ENCODE measurements at places on chromosomes 7 and 10.

- DNase-seq = no peak
Observed at GRCh38 chr7:6227294-6227846, 45.1 kb downstream of the CYTH3 start.

DNA sequence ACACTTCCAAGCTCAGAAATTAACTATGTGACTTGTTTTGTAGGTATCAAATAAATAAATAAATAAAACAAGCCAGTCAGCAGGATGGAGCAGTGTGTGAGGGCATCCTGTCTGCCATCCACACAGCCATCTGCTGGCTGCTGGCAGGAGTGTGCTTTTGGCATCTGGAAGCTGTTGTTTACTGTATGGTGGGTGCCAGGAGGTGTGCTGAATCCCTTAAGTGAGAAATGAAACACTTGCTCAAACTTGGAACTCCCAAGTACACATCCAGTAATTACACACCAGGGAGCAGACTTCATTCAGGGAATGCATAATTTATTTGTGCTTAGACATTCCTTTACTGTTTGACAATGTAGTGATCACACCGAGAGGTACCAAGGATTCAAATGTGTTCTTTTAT lies 16.9 kb upstream of the TAX1BP1 start:
- no peak for DNase-seq

DNA sequence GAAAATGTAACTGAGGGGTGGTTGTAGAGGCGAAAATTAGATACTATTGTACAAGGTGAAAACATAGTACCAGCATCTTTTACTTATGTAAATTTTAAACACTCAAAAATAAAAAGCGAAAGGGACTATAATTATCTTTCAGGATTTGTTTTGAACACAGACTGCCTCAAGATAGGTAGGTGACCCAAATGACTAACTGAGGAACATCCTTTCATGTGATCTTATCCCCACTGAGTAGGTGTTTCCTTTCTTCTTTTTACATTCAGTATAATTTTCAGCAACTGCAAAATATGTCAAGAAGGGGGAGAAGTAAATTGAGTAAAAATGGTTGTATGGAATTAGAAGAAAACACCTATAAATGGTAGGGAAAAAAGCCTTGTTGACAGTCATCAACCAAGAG lies 236.7 kb downstream of the PHF14 start:
- no peak for DNase-seq

- DNase-seq = no peak
Observed at GRCh38 chr7:92496876-92497275, 19.1 kb upstream of the ERVW-1 start.

DNA sequence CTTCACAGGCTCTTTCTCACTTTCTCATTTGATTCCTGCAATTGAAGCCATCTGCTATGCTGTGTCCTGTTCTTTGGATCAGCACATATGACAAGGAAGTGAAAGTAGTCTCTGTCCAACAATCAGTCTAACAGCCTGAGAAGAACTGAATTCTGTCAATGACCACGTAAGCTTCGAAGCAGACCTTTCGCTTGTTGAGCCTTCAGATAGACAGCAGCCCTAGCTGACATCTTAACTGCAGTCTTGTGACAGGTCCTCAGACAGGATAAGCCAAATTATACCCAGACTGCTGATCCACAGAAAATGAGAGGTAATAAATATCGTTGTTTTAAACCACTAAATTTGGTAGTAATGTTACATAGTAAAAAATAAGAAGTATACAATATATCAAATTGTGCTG lies 691.0 kb upstream of the LRRTM3 start:
- peak; percentile 61 for DNase-seq

- DNase-seq = no peak
Observed at GRCh38 chr10:77586719-77587415, 50.7 kb downstream of the KCNMA1 start.

GRCh38 chr10:109374215-109374614 lies 549.1 kb downstream of the XPNPEP1 start:
- no peak for DNase-seq

GRCh38 chr7:35253460-35253709 lies 515 bp downstream of the TBX20 start:
- no peak for DNase-seq

GRCh38 chr10:132596742-132597279 lies 59.2 kb downstream of the INPP5A start:
- DNase-seq = no peak

DNA sequence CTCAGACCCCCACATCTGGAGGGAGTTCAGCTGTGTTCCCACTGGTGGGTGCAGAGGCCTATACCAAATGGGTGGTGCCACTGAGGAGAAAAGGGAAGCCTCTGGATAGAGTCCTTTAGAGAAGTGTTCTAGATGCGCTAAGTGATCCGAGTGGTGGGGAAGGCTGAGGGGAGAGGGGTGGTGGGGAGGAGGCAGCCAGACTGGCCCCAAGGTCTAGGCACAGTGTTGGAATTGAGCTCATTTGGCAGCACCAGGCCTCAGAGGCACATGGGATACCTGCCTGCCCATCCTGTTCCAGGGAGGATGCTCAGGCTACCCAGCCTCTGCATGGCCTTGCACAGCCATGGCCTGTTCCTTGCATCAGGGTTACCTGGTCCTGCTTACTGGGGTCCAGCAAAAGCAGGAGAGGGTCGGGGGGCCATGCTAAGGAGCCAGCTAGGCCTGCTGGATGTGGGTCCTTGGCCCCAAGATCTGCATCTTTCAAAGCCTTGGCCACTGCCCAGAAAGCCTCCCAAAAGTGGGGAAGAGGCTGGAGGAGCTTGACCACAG lies 99.6 kb downstream of the NEURL1 start:
- DNase-seq = no peak

- no peak for DNase-seq
Observed at GRCh38 chr7:17844514-17845196, 95.6 kb downstream of the SNX13 start.

DNA sequence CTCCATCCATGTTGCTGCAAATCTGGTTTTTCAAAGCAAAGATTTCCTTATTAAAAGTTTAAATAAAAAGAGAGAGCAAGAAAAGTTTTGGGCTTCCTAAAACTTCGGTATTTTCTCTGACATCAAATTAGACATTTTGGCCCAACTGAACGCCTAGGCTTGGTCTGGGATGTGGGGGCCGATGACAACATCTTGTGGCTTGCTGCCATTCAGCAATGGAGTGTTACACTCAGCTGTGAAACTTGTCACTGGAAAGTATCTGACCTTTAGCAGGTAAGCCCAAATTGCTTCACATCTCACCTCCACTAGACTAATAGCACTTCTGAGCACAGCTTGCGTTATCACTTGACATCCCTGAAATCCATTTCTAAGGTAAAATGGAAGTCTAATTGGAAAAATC lies 320.6 kb downstream of the GATA3 start:
- no peak for DNase-seq

DNA sequence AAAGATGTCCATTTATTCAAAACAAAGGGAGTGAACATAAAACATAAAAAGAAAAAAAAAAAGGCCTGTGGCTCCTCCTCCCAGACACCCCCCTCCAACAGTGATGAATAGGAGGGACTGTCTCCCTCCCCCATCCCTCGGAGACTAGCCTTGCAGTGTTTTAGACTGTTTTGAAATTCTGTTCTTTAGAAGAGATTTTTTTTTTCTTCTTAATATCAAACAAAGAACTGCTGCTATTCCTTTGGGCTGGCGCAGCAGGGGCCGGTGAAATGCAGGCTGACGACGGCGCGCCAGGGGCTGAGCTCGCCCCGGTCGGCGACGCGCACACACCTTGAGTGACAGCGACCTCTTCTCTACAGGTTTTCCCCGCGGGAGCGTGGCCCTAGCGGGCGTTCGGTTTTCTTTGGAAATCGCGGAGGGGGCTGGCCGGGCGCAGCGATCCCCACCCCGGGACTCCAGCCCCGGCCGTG lies at the start of gene LANCL2:
LANCL2 (plus strand) TSS at position 133 of the 470 bp plus-strand sequence. CDS start 689 bp downstream, outside the sequence.
- DNase-seq = peak; percentile 57

All from WERI-Rb-1 (cell line).